ENCODE measurements at places on chromosomes 4 and X.

DNA sequence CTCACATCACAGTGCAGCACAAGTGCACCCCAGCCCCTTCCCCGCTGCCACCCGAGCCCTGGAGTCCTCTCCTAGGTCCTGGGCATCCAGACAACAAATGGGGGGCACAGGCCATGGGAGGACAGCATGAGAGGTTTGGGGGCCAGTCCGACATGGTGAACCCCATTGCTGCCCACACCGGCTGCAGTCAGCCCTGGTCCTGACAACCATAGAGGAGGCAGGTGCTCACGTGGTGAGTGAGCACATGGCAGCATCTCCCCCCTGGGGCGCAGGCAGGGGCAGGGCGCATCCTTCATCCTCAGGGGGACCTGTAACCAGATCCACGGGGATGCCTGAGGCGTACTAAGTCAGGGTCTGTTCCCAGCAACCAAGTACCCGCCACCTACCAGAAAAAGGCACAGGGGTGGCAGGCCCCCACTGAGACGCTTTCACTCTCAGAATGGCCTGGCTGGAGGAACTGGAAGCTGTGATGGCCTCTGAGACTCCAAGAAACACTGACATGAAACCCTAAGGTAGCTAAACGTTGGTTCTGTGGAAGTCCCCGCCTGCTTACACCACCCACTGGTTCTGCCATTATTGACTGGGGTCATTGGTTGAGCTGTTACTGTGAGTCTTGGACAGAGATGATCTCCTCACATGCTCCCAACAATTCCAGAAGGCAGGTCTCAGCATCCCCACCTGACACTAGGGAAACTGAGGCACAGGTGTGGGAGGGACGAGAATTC, 6.5 kb downstream of the ZFYVE28 start:
- DNase-seq = no peak

- no peak for DNase-seq
Observed at GRCh38 chr4:95601356-95601755, 52.6 kb upstream of the UNC5C start.

GRCh38 chrX:55451990-55452832, at the start of gene MAGEH1:
Gene MAGEH1, plus strand, starts transcription at chrX:55452127. Its CDS starts 248 bp downstream, at chrX:55452375.
- DNase-seq = no peak

DNA sequence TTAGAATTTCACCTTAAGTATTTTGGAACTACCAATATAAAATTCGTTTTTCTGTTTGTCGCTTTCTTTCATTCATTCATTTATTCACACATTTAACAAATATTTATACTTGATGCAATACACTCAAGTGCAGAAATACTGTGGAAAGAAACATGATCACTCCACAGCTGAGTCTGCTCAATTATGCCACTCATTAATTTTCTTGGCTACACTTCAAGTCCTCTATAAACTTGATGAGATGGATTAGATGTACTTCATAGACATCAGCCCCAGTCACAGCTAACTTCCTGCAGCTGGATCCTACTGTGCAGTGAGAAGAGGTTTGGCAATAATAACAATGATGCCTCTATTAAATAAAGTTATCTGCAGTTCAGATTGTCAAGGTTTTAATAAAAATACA, 208.1 kb downstream of the PDGFC start:
- peak; percentile 73 for DNase-seq

- no peak for DNase-seq
Observed at GRCh38 chrX:139784807-139785206, 76.8 kb upstream of the MCF2 start.

DNA sequence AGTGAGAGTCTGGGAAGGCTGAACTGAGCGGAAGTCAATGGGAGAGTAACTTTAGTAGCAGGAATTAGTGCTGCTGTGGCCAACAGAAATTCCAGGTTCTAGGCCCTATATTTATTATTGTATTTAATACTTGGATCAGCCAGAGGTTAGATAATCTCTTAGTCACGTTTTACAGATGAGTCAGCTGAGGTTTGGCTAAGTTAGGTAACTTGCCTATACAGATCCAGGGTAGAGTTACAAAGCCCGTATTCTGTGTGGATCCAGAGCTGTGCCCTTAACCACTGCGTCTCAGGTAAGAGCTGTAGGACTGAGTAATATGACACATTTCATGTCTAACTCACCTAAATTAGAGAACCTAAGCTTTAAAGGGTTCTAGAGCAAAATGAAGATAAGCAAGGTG, 20.5 kb downstream of the PSMD10 start:
- no peak for DNase-seq
